ENCODE measurements at places on chromosomes 3 and 15.

- DNase-seq = no peak
Measured at GRCh38 chr3:144051211-144051610, 79.6 kb downstream of the DIPK2A start.

DNA sequence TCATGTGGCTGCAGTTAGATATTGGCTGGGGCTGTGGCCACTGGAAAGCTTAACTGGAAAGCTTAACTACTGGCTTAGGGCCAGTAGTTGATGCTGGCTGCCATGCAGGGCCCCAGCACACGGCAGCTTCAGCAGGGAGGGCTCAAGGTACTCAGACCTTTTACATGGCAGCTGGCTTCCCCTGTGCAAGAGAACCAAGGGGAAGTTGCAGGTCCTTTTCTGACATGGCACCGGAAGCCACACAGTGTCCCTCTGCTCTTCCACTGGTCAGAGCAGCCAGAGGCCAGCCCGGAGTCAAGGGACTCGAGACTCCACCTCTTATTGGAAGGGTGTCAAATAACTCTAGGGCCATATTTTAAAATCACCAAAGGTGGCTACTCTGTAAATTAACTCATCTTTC lies 24.5 kb downstream of the CCR9 start:
- DNase-seq = no peak

DNA sequence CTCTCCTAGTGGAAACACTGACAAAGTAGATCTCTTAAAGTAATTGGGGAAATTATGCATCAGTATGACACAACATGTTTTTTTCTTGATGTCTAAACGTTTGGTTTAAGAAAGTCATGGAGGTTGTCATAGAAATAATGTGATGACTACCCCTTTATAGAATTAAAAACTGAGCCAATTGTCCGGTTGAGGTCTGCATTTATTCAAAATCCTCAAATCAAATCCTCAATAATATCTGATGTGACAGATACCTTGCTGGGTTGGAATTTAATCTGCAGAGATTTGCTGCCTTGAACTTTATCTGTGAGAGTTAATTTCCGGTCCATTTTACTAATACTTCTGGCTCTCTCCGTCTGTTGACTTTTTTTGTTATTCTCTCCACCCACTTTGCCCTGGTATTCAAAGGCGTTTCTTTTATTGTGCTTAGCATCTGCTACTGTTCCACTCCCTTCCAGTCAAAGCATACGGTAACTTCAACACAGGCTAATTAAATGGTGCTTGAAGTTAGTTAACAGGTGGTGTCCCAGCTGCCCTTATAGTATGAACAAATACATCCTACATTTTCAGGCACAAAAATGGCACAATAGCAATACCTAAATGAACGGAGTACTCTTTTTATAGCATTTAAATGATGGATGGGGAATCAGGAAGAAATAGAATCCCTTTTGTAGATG lies 628.3 kb downstream of the ROBO1 start:
- no peak for DNase-seq

DNA sequence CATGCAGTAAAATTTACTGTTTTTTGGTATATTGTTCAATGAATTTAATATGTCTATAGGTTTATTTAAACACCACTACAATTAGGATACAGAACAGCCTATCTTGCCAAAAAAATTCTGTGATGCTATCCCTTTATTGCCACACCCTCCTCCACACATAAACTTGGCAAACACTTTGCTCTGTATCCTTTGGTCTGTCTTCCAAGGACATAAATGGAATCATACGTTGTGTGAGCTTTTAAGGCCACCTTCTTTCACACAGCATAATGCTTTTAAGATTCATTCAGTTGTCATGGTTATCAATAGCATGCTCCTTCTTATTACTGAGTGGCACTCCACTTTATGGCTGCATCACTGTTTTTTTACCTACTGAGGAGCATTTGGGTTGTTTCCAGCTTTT lies 71.5 kb downstream of the CERS3 start:
- DNase-seq = no peak

GRCh38 chr15:59115047-59115446 lies 10.1 kb downstream of the CCNB2 start:
- DNase-seq = no peak

DNA sequence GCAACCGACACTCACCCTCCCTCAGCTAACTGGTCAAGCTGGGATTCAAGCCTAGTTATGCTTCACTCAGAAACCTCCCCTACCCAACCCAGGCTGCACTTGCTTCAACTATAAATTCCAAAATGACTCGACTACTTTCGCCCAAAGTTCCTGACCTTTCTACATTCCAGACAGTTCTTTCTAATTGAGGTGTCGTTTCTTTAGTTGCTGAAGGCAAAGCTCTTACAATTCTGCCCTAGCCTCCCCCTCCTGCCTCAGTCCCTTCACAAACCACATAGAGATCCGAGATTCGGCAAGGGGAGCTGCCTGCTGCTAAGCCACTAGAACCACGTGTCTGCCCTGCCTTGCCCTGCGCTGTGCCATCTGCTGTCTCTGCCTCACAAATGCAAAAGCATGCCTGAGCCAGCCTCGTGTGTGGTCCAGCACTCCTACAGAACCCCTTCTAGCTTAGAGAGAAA lies 74.7 kb upstream of the SH3GL3 start:
- no peak for DNase-seq

DNA sequence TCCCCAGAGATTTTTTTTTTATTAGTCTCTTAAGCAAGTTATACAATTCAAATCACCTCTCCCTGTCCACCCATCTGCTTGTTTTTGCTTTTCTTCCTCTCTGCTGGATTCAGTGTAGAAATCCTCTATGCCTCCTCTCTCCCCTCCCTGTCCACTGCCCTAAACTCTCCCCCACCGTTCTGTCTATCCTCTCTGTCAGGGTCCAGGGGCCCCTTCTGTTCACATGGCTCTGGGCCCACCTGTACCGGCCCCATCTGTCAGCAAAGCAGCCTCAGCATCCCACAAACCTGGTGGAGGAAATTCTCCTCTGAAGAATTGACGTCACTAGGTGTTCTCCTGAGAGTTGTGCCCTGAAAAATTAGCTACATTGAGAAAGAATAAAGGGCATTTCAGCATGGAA lies 137.6 kb upstream of the CMC1 start:
- DNase-seq = no peak

GRCh38 chr3:33389908-33390307 lies 50.3 kb downstream of the UBP1 start:
- DNase-seq = no peak

- DNase-seq = no peak
Measured at GRCh38 chr3:28645149-28645548, 296.5 kb upstream of the AZI2 start.

DNA sequence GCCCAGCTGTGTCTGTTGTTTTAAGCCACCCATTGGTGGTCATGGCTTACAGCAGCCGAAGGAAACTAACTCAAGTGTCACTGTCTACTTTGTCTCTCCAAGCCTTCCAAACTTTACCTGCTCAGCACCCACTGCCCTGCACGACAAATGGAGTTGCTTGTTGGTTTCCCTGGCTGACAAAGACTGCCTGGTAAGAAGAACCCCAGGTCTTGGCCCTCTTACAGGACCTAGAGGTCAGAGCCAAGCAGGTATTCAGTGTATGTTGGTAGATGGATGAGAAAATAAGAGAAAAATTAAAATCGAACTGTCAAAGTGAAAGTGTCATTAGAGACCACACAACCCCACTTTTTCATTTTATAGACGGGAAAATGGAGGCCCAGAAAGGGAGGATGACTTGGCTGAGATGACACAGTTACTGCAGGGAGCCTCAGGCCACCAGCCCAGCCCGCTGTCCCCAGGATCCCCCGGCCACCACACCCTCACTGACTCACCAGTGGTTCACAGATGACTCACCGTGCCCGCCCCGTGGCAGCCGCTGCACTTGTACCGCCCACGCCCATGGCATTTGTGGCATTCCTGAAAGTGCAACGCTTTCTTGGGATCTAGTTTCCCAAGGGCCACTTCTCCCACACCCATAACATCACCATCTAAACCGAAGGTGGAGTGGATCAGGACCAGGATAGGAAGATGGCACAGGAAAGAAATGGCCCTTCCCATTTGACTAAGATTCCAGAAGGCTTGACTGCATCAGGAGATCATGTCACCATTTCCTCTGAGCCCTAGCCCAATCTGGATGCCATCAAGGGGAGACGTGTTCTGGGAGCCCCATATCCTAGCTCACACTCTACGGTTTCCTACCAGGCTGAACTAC lies 15.2 kb downstream of the SSUH2 start:
- no peak for DNase-seq

- DNase-seq = no peak
Measured at GRCh38 chr15:92811148-92811913, 88.8 kb upstream of the CHD2 start.
